Effector CD8-positive, alpha-beta T cell (primary cell): ENCODE measurements at places on chromosomes 5 and 9.

DNA sequence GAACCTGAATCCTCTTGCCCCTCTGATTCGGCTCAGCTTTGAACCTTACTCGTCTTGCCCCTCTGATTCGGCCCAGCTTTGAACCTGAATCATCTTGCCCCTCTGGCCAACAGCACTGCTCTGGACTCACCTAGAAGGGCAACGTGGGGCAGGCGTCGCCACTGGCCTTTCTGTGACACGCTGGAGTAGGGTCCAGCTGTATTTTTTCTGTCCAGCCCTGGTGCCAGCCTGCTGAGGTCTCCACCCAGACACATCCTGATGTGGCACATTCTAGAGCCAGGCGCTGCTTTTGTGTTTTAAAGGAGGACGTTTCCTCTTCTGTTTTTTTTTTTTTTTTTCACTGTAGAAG, 15.2 kb upstream of the CPEB4 start:
- no peak for DNase-seq

GRCh38 chr5:159241946-159242552, 21.0 kb upstream of the UBLCP1 start:
- DNase-seq, result no peak

DNA sequence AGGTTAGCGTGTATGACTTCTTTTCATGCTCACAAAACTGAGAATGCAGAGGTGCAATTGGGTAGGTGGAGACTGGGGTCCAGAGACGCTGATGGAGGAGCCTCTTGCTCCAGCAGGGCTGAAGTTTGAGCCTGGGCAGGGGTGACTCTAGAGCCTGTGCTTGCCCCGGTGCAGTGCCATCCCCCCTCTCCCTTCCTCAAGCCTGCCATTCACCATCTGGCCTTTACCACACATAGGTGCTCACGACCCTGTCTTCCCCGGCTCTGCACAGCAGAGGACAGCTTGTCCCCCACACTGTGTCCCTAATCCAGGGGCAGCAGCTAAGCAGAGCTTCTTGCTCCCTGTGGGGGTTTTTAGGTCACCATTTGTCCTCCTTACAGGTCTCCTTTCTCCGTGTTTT, 86.5 kb downstream of the DAP start:
- no peak for DNase-seq

- DNase-seq, result no peak
These were observed 361.8 kb downstream of the KDM4C start for GRCh38 chr9:7119612-7120011.

- no peak for DNase-seq
These were observed 27.9 kb downstream of the FBXW11 start for GRCh38 chr5:171978519-171978918.

DNA sequence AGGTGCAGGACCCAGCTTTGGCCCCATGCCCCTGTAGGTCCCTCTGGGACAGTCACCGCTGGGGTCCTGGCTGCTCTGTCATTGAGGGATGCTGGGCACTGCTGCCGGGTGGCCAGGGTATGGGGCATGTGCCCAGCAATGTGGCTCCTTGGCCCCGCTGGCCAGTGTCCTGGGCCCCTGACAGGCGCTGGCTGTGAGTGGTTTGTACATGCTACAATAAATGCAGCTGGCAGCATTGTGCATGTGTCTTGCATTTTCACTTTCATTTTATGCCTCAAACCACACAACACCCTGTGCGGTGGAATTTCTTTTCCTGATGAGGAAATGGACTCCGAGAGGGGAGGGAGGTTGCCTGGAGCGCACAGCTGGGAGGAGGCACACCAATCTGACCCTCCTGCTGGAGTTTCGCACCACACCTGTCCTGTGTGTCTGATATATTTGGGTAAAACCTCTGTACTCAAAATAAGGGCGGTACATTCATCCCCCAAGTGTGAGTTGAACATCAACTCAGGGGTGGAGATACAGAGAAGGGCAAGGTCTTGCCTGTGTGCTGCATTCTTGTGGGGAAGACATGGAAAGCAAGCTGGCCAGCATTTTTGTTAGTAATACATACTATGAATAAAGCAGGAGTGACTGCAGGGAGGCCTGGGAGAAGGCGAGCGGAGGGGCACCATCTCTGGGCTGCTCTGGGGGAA, 11.7 kb downstream of the TSPAN17 start:
- no peak for DNase-seq

- DNase-seq, result no peak
These were observed 20.8 kb upstream of the SLC6A3 start for GRCh38 chr5:1465966-1466471.

DNA sequence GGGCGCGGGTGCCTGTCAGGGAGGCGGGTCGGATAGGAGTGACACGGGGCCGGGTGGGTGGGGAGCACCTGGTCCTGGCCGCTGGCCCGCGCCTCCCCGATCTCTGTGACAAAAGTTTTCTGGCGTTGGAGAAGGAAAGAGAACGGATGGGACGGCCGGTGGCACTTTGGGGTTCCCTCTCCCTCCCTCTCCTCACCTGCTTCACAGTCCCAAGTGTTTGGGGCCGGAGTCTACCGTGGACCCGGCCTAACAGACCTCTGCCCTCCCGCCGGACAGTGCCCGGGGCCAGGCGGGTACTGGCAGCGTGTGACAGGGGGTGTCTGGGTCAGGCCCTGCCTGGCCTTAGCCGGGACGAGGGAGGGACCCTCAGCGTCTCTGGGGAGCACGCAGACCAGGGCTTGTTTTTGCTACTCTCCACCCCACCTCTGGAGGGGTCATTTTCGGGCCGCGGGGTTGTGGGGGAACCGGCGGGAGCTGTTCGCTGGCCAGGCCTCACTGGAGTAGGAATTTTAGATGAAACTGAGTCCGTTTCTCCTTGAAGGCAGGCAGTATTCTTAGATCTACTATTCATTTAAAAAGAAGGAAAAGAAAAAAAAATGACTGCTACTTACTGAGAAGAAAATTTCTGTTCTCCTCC, 1.7 kb downstream of the PRDM6 start:
- DNase-seq, result no peak

GRCh38 chr5:102218159-102218558, 77.9 kb downstream of the SLCO4C1 start:
- DNase-seq, result no peak

GRCh38 chr9:130069048-130069447, 15.3 kb downstream of the GPR107 start:
- DNase-seq, result no peak

- DNase-seq, result no peak
These were observed 32.8 kb upstream of the LAMC3 start for GRCh38 chr9:130975932-130976841.

DNA sequence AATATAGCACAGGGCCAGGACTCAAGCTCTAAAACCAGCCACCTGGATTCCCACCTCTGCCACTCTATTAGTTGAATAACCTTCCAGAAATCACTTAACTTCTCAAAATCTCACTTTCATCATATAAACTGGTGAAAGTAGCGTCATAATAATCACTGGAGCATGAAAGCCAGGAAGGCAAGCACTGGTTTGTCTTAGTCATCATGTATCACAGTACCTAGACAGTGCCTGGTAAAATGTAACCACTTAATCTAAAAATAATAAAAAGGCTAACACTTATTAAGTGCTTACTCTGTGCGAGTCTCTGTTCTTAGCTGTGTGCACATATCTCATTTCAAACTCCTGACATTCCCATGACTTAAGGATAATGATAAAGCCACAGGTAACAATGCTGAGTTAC, 109.4 kb downstream of the ASTN2 start:
- no peak for DNase-seq

DNA sequence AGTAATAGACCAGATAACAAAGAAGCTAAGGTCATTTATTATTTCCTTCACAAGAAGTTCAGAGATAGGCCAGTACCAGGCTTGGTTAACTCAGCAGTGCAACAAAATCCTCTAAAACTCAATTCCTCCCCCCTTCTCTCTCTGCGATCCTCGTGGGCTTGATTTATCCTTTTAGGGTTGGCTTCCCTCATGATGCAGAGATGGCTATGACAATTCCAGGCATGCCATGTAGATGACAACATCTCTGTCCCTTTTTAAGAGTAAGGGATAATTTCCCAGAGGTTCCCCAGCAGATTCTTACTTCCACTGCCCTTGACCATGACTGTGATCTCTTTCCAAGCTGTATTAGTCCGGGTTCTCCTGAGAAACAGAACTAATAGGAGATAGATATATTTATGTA, 28.7 kb upstream of the DAP start:
- no peak for DNase-seq

DNA sequence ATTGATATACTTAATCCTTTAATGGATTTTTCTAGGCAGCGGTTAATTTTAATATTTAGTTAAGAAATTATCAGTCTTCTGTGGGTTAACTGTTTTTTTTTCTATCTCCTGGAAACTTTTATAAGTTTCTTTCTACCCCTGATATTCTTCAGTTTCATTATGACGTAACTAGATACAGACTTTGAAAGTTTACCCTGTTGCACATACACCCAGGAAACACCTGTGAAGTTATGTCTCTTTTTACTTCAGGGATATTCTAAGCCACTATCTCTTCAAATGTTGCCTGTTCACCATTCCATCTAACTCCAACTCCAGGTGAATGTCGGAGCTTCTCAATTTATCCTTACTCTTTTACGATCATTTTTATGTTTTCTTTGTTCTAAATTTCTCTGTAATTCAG, 329.0 kb downstream of the ICE1 start:
- DNase-seq, result no peak

DNA sequence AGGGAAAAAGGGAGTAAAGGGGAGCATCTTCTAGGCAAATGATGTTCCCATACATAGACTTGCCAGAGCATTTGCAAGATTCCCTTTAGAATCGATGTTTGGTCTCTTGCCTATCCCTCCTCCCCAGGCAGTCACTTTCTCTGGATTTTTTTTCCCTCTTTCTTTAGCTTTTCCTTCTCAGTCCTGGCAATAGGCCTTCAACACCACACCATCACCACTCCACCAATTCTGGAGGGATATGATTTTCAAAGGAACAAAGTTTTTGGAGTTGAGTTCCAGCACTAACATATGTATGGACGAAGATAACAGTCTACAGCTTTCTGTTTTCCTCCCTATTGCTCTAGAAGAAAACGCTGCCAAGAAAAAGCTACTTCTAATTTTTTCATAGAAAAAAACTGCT, 377.4 kb downstream of the PDE4D start:
- DNase-seq, result no peak

GRCh38 chr9:126608551-126608950, 5.2 kb upstream of the LMX1B start:
- DNase-seq, result no peak

DNA sequence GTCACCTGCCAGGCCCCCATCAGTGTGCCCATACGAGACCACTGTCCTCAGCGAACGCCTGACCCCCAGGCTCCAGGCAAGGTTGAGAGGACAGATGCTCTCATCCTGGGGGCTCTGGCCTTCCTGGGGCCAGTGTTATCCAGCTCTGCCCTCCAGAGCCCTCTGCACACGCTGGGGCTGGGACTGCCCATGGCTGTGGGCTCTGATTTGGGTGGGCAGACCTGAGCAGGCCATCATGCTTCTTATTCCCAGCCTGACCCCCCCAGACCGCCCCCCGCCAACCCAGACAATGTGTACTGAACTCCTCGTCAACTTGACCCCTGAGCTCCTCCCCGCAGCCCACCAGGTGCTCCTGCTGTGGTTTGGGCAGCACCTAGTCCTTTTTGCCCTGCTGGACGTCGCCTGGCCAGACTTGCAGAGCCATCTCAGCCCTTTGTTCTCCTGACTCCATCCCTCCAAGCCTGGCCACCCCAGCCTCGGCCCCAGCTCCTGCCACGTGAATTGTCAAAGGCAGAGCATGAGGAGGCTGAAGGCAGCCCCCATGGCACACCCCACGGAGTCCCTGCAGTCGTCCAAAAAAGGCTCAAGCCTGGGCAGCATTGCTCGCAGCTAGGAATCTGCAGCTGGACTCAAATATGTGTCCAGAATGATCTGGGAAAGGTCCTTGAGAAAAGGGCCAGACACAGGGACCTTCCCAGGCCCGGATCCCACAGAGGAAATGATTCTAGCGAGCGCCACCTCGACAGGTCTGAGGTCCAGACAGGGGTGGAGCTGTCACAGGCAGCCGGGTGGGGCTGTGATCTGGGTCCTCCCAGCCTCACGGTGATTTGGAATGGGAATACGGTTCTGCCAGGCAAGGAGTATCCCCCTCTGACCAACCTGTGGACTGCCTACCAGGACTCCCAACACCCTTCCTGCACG, 87.0 kb downstream of the ADAMTS2 start:
- DNase-seq, result no peak

GRCh38 chr9:72300873-72301272, 64.1 kb downstream of the ZFAND5 start:
- DNase-seq, result no peak
